Spleen (tissue), 13 donors: ENCODE measurements at places on chromosomes 2 and 18. TPM values are rescaled to one million over a fixed set of nuclear protein-coding genes. Genes with fewer than 3 reads are reported as not detected.

GRCh38 chr18:62717925-62718800, 2.8 kb downstream of the PHLPP1 start:
- no peak for DNase-seq

DSG2 gene
- total RNA-seq: 0.19 TPM

- no peak for DNase-seq
Measured at GRCh38 chr2:37201766-37202165, 5.5 kb downstream of the CEBPZOS start.

CASP8 gene
- 91.8 TPM for total RNA-seq

DNA sequence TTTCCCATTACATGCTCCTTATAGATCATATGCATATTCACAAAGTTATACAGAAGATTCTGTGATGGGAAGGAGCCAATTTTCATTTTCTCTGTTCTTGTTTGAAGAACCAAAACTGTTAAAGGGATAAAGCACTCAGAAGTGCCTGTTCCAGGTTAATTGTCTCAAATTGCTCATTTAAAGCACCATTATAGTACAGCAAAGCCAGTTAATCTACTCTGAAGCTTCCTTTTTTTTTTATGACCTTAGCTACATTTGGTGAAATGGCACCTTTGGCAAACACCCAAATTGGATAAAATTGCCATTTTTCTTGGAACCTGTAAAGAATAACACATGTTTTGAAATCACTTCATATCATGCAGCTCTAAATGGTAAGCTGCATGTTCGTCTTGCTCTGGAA, 1092.3 kb downstream of the BCL11A start:
- no peak for DNase-seq

- DNase-seq: no peak
Measured at GRCh38 chr2:109335631-109336176, 206.7 kb downstream of the SH3RF3 start.

- peak; percentile 75 for DNase-seq
Measured at GRCh38 chr2:130729322-130730299, 741 bp downstream of the GPR148 start.

KIAA2012 gene
- not detected for total RNA-seq

GRCh38 chr2:96623116-96623515, 15.0 kb downstream of the KANSL3 start:
- no peak for DNase-seq

GRCh38 chr2:199596549-199596948, 138.8 kb upstream of the SATB2 start:
- no peak for DNase-seq

GRCh38 chr2:158647436-158648231, 147.5 kb upstream of the DAPL1 start:
- DNase-seq: no peak

- DNase-seq: peak; percentile 73
Measured at GRCh38 chr2:10286216-10287037, 16.3 kb upstream of the HPCAL1 start.

DNA sequence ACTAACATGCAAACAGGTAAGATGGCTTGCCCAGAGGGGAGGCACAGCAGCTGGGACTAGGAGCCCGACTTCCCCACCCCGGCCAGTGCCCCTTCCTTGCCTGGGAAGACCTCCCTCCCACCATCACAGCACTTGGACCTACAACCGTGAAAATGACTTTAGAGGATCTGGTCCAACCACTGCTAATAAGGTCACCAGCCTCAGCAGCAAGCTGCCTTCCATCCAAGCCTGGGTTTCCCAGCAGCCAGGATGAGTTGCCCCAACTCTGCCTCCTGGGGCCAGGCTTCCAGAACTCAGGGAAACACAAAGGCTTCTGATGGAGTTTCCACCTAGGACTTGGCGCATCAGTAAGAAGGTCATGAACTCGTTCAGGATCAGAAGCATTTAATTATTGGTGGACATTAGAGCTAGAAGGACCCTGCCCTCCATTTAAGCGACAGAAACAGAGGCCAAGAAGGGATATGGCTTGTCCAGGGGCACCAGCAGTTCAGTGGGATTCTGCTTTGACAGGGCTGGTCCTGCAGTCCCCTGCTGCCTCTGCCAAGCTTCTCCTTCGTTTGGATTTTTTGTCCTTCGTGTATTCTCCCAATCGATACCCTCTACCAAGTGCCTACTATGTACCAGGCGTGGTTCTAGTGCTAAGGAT, 403.0 kb upstream of the ID2 start:
- DNase-seq: no peak

DNA sequence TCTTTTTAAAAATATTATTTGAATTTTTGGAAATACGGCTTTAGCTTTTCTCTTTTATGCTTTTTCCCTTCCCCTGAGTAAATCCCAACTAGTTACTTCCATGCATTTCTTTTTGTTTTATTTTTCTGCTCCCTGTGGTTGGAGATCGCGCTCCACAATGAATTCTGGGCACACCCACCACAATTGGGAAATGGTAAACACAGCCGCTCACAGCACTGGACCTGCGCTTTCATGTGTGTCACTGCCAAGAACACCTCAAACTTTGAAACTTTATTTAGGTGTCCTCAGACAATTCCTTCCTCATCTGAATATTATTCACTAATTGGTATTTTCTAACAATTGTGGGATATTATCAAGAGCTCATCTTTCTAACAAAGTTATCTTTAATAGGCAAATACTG, 82.8 kb upstream of the TMEM18 start:
- no peak for DNase-seq

ACTG2 gene
- total RNA-seq: 0.72 TPM

NAT8 gene
- total RNA-seq: not detected

- DNase-seq: no peak
Measured at GRCh38 chr2:143255899-143256298, 126.7 kb downstream of the ARHGAP15 start.

DNA sequence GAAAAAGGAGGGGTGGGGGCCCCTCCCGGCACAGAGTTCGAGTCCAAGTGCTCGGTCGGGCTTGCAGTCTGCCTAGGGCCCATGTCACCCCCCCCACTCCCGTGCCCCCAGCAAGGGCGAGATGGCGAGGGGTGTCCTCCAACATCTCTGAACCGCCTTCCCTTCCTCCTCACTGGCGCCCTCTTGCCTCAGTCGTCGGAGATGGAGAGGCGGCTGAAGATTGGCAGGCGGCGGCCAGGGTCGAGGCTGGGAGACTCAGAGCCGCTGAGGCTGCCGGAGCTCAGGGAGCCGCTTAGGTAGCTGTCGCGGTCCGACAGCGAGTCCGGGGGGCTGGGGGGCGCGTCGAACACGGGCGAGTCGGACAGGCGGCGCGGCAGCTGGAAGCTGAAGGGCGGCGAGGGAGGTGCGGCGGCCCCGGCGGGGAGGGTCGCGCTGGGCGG, 2.3 kb downstream of the ZFP36L2 start:
- DNase-seq: peak; percentile 93

DNA sequence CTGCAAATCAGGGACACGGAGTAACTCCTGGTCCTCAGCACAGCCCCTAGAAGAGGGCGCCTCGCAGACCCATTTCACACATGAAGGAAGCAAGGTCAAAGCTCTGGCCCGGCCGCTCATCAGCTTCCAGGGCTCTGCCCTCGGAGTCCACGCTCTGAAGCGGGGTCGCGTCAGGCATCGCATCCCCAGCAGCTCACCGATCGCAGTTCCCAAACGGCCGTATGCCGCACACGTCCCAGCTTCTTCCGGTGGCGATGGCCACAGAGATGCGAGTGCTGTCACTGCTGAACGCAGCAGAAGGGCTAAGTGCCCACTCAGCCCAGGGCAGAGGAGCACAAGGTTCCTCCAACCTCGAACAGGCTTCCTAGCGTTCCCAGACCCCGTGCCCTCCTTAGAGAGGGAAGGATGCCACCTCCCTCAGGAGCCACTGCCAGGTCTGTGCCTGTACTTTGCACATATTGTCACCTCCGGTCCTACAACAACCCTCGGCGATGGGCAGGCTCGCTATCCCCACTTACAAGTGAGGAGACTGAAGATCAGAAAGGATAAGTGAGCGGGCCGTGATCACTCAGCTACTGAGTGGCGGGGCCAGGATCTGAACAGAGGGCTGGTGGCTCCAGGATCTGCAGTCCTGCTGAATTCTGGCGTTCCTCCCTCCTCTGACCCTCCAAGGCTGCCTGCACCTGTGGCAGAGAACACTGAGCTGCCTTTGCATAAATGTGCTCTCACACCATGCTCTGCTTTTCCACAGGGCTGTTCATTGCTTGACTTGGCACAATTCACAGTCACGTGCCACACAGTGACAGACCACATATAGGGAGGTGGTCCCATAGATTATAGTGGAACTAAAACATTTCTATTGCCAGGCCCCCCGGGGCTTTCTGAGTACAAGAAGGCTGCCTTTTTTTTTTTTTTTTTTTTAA, 71.4 kb downstream of the COPS8 start:
- DNase-seq: peak; percentile 59

DNAH6 gene
- 0.58 TPM for total RNA-seq
